ENCODE measurements at places on chromosomes 3 and 15. TPM values are rescaled to one million over a fixed set of nuclear protein-coding genes. Genes with fewer than 3 reads are reported as not detected.

RHCG gene
- total RNA-seq = 0.59 TPM

MCF2L2 gene
- total RNA-seq = 1.2 TPM

TTLL13 gene
- total RNA-seq = 0.43 TPM

GOLGA6L7 gene
- not detected for total RNA-seq

GAP43 gene
- total RNA-seq = 0.66 TPM

FOXB1 gene
- total RNA-seq = 0.09 TPM

DGKG gene
- total RNA-seq = 14.5 TPM

PRSS50 gene
- not detected for total RNA-seq

RBP2 gene
- not detected for total RNA-seq

DNA sequence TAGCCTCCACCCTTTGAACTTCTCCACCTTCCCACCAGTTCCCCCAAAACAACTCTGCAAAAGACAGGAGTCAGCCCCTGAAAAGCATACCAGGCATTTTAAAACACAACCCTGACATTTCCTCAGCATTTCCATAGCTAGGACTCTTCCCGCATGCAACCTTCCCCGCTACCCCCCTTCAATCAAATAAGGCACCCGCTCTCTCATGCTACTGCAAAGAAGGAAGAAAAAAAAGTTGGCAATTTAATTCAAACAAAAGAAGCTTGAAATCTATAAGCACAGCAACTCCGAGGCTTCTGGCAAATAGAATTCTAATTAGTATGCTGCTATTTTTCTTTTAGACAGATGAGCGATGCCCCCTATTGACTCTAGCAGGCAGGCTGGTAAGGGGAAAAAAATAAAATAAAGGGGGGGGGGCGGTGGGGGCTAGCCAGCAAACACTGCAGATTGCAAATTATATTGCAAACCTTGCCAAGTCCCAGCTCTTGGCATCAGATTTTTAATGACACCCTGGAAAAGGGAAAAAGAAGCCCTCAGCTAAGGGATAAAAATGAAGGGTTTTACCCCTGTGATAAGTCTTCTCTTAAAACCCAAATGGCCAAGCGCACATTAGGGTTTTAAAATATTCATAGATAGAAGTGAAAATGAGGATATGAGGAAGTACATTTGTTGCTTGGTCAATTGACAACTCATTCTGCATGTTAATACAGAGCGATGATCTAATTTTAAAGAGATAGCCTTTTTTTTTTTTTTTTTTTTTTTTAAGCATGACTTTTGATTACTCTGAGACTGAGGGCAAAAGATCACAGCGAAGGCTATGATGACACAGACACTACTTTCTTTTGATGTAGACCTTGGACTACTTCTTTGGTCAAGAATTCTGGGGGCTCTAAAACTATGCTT is 255.2 kb downstream of the NR2F2 start:
- no peak for DNase-seq

DNA sequence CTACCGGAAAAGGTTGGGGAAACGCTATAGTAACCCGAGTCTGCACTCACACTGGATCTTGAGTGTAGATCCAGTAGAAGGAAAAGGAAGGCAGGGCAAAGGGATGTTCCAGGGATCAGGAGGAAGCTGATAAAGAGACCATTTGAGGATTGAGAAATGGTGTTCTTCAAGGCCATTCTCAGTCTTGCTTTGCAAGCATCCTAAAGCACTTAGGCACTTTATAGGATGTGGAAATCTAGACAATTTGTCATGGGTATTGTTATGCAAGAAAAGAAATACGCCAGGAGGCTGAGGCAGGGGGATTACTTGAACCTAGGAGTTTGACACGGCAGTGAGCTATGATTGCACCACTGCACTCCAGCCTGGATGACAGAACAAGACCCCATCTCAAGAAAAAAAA is 13.2 kb upstream of the SCAMP5 start:
- DNase-seq = no peak

DNA sequence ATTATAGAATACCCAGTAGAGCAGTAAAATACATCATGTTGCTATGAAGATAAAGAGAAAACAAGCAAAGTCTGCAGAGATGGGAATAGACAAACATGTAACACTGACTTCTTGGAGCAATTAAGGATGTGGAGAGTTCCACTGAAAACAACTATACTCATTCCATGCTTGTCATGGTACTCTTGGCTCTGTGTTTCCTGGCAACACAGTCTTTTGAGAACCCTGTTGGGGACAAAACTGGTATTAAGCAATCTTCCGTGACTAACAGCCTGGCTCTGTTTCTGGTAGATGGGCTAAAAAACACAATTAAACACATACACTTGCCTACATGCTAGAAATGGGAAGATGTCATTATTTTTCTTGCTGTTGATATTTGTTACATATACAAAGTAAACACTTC is 1212.3 kb upstream of the GBE1 start:
- no peak for DNase-seq

GRCh38 chr3:51501833-51502561 is 2.2 kb upstream of the DCAF1 start:
- DNase-seq = peak; percentile 68

GRCh38 chr3:6578526-6578925 is 282.4 kb upstream of the GRM7 start:
- DNase-seq = no peak

- DNase-seq = no peak
These were observed 31.1 kb upstream of the SUCLG2 start for GRCh38 chr3:67685499-67685898.

DNA sequence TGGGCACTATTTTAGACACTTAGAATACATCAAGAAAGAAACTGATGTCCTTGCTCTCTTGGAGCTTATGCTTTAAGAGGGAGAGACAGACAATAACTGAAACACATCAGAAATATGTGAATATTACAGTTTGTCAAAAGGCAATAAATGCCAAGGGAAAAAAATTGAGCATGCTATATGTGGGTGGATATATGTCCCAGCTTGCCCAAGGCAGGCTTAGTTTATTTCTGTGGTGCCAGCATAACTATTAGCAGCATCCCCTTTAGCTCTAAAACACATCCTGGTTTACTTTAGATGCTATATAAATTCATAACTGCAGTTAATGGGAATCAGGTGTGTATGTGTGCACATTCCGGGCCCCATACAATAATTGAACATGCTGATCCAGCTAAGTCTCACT is 191.2 kb upstream of the PDZRN3 start:
- no peak for DNase-seq

DNA sequence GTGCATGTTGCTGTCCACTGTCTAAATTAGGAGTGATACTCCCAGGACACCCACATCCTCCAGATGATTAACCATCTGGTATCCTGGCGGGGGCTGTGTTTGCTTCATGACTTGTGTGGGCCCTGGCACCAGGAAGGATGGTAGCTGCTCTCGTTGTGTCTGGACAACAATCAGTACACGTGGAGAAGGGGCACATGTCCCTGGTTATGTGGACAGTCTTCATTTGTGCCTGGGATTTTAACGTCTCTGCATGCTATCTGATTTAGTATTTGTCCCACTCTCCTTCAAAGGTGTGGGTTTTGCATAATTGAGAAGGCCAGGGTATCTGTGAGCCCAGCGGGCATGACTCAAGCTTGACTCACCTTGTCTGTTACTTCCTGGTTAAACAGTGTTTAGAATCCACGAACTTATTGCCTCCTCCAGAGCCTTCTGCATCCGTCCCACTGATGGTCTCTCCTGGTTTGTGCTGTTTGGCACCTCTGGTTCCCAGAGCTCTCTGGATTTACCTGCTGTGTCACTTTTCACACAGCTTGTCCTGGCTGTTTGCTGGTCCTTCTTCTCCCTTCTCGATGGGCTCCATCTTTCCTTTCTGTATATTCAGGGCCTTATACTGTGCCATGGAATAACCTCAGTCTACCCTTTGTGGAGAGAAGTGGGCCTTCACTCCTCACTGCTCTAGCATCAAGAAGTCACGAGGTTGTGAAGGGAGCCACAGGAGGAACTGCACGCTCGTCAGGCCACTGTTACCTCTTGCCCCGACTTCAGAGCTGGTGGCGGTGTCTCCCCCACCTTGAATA is 32.5 kb downstream of the ARNT2 start:
- no peak for DNase-seq

DNA sequence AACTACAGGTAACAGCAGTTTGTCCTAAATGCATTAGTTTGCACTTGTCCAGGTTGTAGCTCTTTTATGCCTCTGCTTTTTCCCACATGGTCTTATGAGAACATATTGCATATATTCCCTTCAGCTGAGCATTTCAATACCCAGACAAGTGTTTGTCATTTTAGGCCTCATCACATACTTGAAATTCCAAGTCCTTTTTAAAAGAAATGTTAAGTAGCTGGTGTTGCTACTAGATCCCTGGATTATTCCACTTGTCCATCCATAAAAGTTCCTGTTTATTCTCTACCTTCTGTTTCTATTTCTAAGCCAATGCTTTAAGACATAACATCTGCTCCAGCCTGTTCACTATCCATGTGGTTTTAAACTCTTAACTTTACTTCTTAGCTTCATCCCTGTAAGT is 128.4 kb downstream of the NECTIN3 start:
- DNase-seq = no peak

- no peak for DNase-seq
These were observed 232.5 kb downstream of the SHQ1 start for GRCh38 chr3:72615776-72616175.

GRCh38 chr3:87856126-87856525 is 202.7 kb downstream of the CGGBP1 start:
- no peak for DNase-seq

DNA sequence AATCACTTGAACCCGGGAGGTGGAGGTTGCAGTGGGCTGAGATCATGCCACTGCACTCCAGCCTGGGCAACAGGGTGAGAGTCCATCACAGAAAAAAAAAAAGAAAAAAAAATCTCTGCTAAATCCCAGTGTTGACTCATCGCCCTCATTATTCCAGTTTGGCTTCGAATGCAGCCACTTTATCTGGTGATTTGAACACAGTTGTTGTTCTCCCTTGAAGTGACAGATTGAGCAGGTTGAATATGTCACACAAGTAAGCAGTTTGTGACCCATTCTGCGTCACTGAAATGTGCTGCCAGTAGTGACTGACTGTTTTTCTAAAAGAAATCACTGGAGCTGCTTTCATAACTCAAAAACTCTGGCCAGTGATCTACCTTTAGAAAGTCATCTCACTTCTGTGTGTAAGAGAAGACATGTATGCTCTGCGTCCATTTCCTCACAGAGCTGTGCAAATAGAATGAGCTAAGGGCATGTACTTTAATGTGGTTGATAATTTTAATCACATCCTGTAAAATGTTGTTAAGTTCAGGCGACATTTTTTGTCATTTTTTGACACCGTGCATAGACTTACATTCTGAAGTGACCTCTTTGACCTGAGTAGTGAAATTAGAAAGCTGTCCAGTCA is 12.5 kb downstream of the DOCK3 start:
- no peak for DNase-seq

GRCh38 chr3:152177757-152178156 is 91.0 kb upstream of the MBNL1 start:
- no peak for DNase-seq

- no peak for DNase-seq
These were observed 35.4 kb upstream of the RBMS3 start for GRCh38 chr3:29245441-29245840.

GRCh38 chr15:36673039-36673438 is 93.6 kb downstream of the CDIN1 start:
- no peak for DNase-seq

DNA sequence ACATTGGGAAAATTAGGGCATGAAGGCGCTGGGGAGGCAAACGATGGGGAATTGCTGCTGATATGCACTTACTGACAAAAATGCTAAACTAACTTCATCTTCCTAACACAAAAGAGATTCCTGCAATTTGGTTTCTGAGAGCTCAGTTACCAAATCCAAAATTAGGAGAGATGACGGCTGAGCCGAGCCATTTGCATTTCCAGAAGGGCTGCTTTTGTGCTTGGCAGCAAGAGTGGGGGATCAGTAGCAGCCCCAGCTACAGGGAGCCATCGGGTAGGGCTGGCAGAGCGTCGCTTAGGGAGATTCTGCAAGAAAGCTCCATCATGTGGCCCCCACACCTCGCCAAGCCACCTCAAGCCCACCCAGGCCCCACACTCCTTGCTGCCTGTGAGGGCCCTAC is 16.1 kb upstream of the DUSP7 start:
- no peak for DNase-seq
